ELR (cell line): ENCODE measurements at places on chromosomes 3 and 15.

DNA sequence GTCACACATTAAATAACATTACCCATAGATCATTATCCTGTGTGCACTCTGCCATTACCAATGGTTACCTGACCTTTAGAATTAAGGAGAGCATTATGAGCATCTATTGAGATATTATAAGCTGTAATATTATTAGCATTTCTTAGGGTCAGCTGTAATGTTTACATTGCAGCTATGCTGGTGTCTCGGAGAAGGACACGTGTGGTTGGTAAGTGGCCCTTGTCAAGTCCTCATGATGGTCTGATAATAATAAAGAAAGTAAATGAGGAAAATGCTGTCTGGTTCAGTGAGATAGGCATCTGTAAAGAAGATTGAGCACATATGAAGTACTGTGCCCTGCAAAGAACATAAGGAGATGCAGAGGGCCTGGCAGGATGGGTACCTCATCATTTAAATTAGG is 71.7 kb upstream of the ARL6 start:
- no peak for DNase-seq

- DNase-seq = peak; percentile 73
These were observed 36.1 kb upstream of the PLSCR5 start for GRCh38 chr3:146640955-146641867.

DNA sequence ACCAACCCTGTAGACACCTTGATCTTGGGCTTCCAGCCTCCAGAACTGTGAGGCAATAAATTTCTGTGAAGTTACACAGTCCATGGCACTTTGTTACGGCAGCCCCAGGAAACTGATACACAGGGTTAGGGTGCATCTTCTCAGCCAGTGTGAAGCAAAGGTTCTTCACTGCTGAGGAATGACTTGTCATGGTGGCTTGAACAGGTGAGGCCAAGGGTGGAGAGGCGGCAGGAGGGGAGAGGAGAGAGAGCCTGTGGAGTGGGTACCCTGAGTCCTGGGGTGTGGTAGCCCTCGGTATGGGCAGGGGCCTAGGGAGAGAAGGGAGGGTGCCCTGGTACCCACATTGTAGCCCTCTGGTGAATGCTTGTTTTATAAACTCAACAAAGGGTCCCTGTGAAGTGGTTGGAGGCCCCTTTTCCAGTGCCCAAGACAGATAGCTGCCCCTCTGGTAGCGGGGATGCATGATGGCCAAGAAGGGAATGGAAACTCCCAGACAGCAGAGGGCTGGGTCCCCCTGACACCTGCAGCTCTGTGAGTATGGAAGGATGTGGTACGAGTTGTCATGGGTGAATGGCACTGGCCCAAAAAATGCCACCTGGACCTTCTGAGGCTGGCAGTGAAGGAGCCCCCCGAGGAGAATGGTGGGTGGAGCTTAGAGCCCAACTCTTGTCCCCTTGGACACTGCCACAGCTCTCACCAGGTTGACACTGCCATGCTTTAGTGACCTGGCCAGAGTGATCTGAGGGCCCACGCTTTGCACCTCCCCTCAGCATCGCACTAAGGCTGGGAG is 49.6 kb downstream of the SPSB4 start:
- DNase-seq = no peak

GRCh38 chr3:168579010-168579409 is 483.3 kb upstream of the GOLIM4 start:
- DNase-seq = no peak

- no peak for DNase-seq
These were observed 48.8 kb downstream of the WWTR1 start for GRCh38 chr3:149608987-149609386.

DNA sequence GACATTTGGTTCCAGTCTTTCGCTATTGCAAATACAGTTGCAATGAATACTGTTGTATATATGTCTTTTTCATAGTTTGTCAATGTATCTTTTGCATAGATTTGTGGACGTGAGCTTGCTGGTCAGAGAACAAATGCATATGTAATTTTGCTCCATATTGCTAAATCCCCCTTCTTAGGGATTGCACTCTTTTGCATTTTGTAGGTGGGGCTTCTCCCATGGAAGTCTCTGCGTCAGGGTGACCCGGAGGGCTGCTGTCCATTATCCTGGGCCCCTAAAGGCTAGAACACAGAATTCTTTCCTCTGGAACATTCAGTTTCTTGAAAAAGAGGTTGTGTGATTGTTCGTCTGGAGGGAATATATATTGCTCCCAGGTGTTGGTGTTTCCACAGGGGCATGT is 25.2 kb upstream of the KLHL25 start:
- DNase-seq = no peak

DNA sequence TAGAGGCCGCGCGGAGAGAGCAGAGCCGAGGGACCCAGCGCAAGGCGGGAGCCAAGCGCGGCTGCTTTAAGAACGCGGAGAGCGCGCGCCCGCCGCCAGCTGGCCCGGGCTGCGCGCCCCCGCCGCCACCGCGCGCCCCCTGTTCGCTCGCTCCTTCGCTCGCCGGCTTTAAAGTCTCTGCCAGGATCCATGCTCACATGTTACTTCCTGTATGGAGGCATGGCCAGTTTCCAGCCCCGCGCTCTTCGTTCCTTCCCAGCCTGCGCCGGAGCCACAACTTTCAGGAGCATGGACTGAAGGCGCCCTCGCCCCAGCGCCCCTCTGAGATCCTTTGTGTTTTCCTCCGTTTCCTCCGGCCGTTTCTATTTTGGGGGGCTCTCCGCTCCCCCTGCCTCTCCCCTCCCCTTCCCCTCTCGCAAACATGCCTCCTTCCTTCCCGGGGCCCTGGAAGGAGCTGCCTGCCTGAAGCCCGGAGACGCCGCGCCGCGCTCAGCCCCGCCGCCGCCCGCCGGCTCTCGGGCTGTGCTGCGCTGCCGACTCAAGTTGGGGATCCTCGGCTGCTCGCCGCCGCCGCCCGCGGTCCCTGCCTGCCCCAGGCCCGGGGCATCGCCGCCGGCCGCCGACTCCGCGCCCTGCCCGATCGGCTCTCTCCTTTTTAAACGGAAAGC is at the start of gene PTPRG:
Gene PTPRG (plus strand): TSS at position 198 of the 668 bp plus-strand sequence. CDS start 717 bp downstream, outside the sequence.
- DNase-seq = peak; percentile 94

- no peak for DNase-seq
These were observed 14.0 kb downstream of the PLCD1 start for GRCh38 chr3:38015485-38015884.

DNA sequence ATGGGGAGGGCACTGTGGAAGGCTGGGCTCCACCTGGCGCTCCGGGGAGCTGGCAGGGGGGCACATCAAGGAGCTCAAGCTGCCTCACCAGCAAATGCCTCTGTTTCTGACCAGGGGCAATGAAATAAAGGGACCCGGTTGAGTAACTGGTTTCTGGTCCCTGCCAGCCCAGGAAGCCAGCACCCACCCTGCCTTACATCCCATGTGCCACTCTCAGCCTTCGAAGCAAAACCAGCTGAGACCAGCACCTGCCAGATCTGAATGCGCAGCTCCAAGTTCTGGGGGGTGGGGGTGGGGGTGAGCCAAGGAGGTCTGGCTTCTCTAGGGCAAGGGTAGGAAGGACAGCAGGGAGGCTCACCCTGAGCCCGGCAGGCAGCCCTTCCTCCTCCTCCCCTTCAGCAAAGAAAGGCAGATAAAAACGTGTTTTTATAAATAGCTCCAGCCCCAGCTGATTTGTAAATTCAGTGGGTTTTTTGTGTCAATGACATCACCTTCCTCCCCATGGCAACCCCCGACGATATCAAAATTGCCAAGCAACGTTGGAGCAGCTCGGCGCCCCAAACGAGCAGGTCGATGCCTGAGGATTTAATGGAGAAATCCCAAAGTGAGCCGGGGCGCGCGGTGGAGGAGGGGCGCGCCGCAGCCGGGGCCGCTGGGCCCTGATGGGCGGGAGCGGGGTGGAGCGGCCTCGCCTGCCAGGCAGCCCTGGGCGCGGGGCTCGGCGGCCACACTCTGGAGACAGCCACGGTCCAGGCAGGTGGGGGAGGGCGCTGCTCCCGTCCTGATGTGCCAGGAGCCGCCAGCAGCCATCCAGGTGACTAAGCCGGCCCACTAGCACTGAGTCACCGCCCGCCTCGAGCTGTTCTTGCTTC is at the start of gene PAK6:
Gene PAK6 (plus strand): TSS at position 532 of the 872 bp plus-strand sequence. CDS start 25,723 bp downstream, outside the sequence.
- peak; percentile 80 for DNase-seq

DNA sequence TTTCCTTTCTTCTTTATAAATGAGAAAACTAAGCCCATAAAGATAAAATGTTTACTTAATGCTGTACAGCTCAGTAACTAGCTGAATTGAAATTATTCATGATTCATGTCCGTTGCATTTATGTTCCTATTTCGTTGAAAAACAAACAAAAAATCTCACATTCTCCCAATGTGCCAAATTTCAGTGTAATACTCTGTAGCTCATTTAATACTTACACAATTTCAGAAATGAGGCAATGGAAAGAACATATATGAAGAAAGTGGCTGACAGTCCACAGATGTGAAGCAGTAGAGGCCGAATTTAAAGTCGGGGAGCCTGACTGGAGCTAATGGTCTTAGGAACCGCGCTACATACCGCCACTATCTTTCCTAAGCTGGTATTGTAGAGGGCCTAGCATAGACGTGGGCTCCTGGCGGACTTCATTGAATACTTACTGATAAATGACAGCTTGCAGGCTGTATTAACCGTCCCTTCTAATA is 651 bp downstream of the PLSCR2 start:
- DNase-seq = no peak

GRCh38 chr3:73453666-73454065 is 171.1 kb downstream of the PDZRN3 start:
- no peak for DNase-seq

- no peak for DNase-seq
These were observed 19.8 kb upstream of the LYSMD4 start for GRCh38 chr15:99753066-99753465.

DNA sequence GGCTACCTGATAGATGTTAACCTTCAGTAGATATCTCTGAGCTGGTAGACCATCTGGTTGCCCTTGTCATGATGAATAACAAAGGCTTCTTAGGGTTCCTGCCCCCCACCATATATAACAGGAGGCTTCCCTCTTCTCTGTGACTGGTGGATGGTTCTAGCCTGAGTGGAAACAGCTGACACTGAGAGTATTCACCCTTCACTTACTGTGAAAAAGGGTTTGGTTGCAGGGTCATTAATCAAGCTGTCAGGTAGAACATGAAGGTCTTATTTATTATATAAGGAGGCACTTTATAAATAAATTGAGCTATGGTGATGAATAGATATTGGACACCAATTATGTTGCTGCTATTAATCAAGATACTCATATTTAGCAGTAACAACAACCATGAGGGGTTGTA is 58.6 kb downstream of the CACNA2D3 start:
- DNase-seq = no peak

DNA sequence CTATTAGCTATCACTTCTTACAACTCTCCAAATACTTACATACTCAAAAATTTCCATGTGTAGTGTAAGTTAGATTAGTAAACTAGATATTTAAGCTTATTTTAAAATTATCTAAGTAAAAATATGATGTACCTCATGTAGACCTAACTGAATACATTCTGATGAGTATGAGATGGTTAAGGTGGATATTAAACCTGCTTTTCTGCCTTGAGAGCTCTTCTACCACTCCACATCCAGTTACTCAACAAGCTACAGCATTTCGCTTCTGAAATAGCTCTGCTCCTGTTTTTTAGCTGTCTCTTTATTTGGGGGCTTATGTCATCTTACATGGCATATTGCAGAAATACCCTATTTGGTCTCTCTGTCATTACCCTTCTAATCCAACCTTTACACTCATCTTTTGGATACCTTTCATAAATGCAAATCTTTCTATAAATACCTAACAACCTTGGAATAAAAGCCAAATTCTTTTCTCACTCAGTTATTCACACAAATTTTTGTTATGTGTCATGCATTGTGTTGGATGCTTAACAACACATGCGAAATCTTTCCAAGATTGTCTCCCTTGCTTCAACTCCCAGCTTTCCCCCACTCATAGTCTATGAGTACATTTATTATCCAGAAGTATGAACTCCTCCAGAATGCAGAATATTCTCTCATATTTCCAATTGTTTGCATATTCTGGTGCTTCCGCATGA is 92.0 kb downstream of the ALCAM start:
- peak; percentile 36 for DNase-seq

GRCh38 chr3:42071904-42072812 is 19.0 kb upstream of the TRAK1 start:
- peak; percentile 67 for DNase-seq

GRCh38 chr15:92625251-92625980 is 30.2 kb downstream of the FAM174B start:
- DNase-seq = no peak

DNA sequence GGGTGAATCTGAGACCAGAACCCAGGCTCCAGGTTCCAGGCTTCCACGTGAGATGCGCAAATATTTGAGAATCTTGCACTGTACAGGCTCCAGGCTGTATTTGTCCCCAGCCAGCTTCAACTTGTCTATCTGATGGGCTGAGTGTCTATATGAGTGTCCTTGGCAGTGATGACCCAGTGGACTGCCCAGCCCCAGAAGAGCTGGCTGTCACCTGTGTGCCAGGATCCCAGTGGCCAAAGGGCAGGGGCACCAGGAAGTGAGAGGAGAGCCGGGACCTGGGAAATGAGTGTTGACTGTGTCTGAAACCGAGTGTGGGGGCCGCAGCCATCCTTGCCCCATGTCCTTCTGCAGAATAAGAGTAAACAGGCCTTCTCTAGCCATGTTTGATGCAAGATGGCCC is 10.4 kb downstream of the FAH start:
- no peak for DNase-seq

DNA sequence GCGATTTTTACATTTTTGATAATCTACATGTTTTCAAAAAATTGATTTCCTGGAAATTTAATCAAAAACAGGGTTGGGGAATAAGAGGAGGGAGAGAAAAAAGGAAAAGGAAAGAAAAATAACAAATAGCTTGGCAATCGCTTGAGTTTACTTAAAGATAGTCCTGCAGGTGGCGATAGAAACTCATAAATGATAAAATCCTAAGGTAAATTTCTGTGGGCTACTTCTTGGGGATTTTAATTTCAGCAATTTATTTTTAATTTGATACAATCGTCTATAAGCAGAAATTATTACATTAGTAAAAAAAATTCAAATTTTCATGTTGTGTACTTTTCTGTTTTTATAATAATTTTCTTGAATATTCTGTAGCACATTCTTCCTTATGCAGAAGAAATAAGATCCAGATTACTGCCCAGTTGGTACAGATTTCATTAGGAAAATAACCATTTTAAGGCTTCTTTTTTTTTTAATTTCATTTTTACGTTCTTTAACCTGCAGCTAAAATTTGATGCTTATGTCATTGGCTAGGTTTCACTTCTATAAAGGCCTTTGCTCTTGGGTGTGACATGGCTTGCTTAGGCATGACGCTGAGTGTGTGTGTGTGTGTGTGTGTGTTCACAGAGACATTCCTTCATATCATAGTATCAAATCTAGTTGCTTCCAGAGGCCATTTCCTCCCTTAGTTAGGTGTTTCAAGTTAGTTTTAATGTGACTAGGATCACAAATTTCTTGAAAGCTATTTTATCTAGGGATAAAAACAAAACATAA is 181.8 kb downstream of the MCTP2 start:
- peak; percentile 7 for DNase-seq

GRCh38 chr3:10637342-10637741 is 132.0 kb upstream of the ATP2B2 start:
- DNase-seq = no peak
